T-helper 17 cell (primary cell): ENCODE measurements at places on chromosomes 6 and 20.
A peak's percentile ranks its signal among the peaks of the same experiment; 100 is the strongest.

DNA sequence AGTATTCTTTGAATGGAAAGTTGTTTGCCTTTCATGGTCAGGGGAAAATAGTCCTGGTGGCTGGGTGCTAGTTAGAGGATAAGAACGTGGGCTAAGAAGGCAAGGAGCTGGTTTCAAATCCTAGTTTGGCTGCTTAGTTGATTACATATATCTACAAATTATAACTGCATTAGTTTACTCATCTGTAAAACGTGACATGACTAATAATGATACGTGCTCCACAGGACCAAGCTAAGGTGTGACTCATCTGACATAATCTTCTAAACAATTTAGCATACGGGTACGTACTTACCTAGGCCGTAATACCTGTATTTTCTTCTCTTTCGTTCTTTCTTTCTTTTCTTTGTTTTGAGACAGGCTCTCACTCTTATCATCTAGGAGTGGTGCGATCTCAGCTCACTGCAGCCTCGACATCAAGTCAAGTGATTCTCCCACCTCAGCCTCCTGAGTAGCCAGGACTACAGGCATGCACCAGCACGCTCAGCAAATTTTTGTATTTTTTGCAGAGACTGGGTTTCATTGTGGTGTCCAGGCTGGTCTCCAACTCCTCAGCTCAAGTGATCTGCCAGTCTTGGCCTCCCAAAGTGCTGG is 1274.2 kb upstream of the GJE1 start:
- no peak for DNase-seq

DNA sequence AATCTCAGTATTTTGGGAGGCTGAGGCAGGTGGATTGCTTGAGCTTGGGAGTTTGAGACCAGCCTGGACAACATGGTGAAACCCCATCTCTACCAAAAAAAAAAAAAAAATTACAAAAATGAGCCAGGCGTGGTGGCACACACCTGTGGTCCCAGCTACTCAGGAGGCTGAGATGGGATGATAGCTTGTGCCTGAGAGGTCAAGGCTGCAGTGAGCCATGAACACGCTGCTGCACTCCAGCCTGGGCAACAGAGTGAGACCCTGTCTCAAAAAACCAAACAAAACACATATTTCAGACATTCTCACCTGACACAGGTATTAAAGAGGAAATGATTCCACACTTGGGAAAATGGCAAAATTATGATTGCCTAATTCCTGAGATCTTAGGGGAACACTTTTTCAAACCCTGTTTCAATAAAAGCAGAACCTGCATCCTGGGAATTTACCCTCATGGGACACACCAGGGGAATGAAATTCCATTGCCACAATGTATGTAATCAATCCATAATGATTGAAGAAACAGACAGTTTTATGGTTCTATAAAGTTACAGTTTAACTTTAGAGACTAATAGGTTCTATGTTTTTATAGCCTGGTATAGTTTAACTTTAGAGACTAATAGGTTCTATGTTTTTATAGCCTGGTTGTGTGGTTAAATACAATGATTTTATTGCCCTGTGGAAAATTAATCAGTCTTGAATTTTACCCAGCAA is 29.6 kb upstream of the DNAAF9 start:
- DNase-seq, result no peak

- DNase-seq, result no peak
These were observed 80.9 kb downstream of the DLL1 start for GRCh38 chr6:170210026-170210390.

- DNase-seq, result no peak
These were observed 49.8 kb upstream of the ENPP5 start for GRCh38 chr6:46220352-46221221.

DNA sequence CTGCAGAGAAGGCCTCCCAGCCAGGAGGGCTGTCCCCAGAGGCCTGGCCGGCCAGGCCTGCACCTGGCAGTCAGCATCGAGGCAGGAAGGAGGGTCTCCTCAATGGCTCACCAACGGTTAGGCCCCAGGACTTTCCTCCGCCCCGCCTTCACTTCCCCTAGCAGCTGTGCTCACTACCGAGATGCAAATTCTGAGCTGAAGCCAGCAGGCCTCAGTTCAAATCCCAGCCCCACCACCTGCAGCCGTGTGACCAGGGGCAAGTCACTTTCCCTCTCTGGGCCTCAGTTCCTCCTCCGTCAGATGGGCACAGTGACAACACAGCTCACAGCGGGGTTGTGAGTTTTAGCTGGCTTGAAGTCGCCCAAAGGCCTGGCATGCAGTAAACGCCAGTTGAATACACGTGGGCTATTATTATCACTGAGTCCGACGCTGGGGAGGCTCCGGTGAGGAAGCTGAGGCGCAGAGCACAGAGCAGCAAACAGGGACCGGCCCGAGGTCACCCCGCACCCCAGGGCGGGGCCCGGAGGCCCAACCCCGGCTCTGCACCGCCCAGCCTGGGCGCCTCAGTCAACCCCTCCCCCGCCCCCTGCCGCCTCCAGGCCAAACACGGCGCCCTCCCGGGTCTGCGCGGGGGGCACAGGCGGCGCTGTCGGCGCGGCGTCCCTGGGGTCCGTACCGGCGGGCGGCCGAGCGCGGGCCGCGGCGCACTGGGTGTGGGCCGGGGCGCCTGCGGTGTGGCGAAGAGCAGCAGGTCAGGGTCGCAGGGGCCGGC is 671 bp downstream of the E2F1 start:
- DNase-seq, result peak; percentile 39

- DNase-seq, result no peak
These were observed 928.7 kb upstream of the GJE1 start for GRCh38 chr6:141203902-141204575.

DNA sequence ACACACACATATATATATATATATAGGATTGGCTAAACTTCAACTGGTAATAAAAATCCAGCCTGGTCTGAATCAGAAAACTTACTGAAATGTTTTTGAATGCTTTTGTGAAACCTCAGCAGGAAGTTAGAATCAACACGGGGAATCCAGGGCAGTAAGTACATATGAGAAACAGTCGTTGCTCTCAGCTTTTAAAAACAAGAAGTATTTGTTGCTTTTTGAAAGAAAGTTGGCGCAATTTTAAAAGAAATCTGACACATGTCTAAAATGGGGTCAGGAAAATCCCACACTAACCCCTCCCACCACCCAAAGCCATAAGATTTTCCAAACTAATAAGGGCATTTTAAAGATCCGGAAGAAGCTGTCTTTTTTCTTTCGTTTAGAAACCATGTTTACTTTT is 11.5 kb upstream of the CCDC170 start:
- DNase-seq, result no peak

DNA sequence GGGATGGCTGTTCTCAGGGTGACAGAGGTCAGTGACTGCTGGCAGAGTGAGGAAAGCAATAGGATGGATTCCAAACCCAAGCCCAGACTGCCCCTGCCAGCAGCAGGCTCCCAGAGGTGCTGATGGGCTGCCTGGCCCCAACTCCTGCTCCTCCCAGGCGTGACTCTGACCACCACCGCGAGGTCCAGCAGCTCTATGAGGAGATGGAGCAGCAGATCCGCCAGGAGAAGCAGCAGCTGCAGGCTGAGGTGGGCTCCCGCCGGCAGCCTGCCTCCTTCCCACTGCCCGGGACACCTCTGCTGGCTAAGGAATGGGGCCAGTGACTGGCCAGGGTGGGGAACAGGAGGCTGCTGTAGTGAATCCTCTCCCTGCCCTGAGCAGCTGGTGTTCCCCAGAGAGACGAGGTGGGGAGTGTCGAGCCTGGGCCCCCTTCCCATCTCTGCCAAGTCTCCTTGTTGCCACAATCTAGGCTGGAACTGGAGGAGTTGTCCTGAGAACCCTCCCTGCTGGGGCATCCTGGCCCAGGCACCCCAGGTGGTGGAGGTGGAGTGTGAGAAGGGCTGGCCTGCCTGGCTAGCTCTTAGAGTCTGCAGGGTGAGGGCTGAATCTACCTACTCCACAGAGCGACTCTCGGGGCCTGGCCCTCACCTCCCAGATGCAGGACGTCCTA is 20.4 kb downstream of the RAB44 start:
- DNase-seq, result no peak

DNA sequence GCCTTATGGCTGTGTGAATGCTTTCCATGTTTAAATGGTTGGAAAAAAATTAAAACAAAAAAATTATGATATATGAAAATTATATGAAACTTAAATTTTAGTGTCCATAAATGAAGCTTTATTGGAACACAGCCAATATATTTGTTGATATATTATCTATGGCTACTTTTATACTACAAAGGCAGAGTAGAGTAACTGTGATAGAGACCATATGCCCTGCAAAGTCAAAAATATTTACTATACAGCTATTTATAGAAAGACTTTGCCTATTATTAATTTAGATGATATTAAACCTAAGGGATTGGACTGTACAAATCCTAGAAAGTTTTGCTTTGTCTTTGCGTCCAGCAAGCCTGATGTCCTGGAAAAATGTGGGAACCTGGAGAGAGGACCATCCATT is 518.3 kb upstream of the JAG1 start:
- no peak for DNase-seq

GRCh38 chr6:7468382-7469081 is 72.9 kb upstream of the DSP start:
- DNase-seq, result no peak

GRCh38 chr6:163133691-163134090 is 280.8 kb upstream of the QKI start:
- no peak for DNase-seq

GRCh38 chr20:44780226-44780625 is 30.1 kb downstream of the RIMS4 start:
- DNase-seq, result no peak

DNA sequence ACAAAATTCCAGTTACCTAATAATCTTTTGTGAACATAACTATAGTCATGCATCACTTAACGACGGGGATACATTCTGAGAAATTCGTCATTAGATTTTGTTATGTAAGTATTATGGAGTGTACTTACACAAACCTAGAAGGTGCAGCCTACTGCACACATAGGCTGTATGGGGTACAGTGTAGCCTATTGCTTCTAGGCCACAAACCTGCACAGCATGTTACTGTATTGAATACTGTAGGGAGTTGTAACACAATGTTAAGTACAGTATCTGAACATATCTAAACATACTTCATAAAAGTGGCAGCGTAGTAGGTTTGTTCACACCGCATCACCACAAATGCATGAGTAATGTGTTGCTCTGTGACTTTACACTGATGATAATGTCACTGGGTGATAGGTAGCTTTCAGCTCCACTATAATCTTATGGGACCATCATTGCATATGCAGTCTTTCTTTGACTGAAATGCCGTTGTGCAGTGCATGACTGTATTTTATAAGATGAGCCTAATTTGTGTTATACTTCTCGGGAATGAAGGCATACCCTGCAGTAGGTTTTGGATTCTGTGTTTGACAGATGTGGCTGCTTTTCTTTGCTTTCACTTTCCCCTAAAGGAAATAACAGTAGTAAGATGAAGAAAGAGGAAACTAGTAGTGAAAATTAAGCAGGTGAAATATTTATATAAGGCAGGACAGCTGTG is 365.6 kb downstream of the FARS2 start:
- DNase-seq, result no peak

- DNase-seq, result no peak
These were observed 28.9 kb downstream of the EIF2S2 start for GRCh38 chr20:34083137-34083536.

DNA sequence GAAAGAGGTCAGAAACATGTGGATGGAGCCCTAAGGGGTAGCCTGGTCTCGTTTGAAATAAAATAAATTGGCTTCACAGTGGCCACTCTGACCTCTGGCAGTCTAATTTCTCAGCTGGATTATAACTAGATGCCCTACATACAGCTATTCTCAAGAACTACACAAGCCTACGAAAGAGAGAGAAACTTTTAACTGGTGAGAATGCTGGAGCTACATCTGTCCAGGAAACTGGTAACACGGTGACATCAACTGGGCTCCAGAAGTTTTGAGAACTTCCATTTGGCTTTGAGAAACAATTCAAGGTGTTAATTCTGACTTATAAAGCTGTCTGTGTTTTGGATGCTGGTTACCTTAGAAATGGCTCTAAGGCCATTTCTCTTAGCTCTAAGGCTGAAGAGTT is 187.3 kb upstream of the TENT5A start:
- DNase-seq, result no peak

DNA sequence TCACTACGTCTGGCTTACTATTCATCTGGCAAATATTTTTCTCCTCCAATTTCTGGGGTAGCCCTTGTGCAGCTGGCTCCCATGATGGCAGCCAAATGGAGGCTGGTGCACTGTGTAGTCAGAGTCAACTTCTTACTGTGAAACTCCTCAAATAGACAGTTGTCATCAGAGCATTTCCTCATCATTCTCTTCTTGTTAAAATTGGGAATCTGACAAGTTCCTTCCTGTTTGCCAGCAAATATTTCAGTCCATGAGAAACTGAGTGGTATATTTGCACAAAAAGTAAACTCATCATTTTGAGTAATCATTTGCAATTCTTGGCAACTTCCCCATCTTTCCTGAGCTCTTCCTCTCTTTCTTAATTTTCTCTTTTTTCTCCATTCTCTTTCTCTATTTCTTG is 394.9 kb upstream of the RGS17 start:
- DNase-seq, result no peak

GRCh38 chr20:47725248-47725973 is 59.9 kb downstream of the SULF2 start:
- peak; percentile 69 for DNase-seq

- DNase-seq, result no peak
These were observed 21.0 kb downstream of the PHACTR3 start for GRCh38 chr20:59625214-59625922.

DNA sequence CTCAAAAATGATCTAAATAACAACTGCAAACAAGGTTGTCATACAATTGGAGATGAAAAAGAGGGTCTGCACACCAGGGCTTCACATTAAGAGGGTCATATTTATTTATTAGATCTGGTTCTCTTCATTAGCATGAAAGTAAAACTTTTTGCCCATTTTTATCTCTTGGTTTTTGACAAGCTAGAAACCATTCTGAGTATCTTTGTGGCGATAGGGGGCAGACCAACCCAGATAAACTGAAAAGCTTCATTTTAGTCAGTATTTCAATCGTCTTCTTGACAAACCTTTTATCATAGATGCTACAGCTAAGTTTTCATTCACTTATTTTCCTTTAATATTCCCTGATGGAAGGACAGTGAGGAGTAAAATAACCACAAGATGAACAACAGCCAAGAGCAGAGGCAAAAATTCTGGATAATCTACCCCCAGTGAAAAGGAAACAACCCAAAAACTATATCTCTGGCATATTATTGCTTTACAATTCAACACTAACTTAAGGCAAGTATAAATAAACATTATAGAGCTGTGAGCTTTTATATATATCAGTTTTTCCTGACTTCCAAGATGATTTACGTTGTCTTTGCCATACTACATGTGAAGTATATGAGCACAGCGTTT is 45.2 kb downstream of the THEMIS start:
- DNase-seq, result no peak

DNA sequence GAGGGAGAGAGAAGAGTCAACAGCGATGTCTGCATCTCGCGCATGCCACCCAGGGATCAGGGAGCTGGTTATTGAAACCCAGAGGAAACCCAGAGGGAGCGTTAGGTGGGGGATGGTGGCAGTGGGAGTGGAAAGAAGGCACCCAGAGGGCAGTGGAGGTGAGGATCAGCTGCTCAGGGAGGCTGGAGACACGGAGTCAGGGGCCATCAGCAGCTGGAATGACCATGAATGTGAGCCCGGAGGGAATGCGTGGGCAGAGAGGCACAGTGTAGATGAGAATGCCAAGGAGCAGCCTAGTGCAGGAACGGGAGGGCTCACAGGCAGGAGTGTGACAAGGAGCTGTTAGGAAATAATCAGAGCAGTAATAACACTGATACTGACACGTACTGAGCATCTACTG is 36.2 kb downstream of the RSPO4 start:
- no peak for DNase-seq
